ENCODE measurements at places on chromosomes 6 and 20.
A peak's percentile ranks its signal among the peaks of the same experiment; 100 is the strongest.

DNA sequence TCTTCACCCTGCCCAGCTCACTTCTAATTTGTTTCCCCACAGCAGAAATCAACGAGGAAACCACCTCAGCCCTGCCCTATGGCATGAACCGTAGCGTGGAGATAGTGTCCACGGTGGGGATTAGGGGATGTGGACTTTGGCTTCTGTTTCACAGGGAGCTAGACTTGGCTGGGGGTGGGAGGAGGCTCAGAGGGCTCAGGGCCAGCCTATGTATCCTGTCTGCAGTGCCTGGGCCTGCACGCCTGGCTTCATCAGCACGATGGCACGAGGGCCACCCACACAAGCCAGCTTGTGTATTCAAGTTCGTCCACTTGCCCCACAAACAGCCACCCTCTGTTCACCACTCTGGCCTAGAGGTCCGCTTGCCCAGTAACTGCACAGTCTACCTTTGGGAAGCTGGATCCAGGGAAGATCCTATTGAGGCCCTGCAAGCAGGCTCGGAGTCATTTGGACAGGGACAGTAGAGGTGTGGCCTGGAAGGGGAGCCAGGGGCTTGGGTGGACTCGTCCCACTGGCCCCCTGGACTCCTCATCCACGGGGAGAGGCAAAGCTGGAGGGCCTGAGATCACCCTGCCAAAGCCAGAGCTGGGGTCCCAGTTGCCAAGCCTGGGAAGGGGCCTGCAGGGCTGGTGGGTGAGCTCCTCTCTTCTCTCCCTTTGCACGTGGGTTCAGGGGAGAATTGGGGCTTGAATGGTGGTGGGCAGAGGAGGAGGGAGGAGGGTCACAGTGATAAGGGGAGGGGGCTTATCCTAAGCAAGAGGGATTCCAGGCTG lies 38.0 kb upstream of the FAM83D start:
- no peak for DNase-seq

GRCh38 chr6:121557146-121557940 lies 121.9 kb downstream of the GJA1 start:
- DNase-seq = no peak

DNA sequence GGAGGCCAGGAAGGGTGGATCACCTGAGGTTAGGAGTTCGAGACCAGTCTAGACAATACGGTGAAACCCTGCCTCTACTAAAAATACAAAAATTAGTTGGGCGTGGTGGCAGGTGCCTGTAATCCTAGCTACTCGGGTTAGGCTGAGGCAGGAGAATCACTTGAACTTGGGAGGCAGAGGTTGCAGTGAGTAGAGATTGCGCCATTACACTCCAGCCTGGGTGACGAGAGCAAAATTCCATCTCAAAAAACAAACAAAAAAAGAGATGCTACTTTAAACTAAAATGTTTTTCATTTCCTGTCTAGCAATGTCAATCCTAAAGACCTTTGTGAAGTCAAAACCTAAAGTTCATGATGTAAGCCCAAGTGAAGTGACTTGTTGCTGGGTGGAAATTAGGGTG lies 12.9 kb downstream of the DSN1 start:
- DNase-seq = no peak

GRCh38 chr20:31568773-31569162 lies 36.3 kb upstream of the ID1 start:
- DNase-seq = no peak

DNA sequence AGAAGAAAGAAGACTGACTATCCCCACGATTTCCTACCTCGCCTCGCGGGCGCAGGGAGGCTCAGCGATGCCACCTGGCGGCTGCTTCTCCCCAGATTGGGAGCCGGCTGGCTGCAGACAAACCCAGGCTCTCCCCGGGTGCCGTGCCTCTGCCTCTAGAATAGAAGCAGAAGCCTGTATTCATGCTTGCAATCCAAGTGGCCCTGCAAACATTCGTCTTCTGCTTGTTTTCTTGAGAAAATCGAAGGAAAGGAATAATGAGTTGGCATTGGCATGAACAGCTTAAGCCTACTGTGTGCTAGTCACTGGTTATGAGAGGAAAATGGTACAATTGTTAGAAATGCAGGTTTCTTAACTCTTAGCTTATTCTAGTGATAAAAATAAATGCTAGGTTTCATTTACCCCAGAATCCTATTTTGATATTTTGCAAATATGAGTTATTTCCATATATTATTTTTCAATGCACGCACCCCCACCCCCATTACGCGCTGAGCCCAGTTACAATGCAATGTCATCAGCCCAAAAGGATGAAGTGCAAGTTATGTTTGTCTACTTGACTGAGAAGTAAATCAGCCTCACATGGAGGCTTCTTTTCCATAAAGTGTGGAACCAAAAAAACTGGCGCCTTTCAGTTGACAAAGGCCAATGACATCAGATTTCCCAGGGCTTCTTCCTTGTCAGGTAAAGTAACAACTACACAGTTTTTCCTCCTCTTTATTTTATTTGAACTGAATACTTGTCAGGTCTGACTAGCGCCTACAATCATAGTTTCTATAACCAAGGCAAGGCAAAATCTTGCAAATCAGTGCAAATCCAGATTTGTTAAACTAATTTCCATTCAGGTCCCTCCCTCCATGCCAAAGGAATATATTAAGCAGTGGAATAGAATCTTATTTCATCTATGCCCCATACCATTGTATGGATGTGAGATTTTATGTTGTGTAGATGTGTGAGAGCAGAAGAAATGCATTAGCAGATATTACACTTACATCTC lies 3.9 kb upstream of the SOX4 start:
- DNase-seq = peak; percentile 87

GRCh38 chr6:137808191-137808590 lies 58.9 kb upstream of the TNFAIP3 start:
- no peak for DNase-seq

- DNase-seq = no peak
These were observed 9.3 kb downstream of the DDR1 start for GRCh38 chr6:30893666-30894065.

DNA sequence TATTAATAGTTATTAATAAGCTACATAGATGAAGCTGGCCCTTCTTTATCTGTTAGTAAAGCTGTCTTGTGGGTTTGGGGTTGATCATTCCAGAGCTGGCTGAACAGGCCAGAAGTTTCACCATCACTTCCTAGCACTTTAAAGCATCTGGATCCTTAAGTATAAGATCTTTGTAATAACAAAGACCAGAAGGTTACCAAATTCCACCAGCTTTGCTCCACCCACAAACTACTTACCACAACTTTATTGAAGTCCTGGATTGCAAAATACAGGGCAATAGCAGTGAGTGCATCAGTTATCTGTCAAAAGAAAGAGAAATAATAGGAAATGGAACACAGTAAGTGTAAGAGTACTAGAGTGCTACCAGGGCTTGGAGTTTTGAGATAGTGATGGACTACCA lies 33.0 kb downstream of the PIGU start:
- no peak for DNase-seq

DNA sequence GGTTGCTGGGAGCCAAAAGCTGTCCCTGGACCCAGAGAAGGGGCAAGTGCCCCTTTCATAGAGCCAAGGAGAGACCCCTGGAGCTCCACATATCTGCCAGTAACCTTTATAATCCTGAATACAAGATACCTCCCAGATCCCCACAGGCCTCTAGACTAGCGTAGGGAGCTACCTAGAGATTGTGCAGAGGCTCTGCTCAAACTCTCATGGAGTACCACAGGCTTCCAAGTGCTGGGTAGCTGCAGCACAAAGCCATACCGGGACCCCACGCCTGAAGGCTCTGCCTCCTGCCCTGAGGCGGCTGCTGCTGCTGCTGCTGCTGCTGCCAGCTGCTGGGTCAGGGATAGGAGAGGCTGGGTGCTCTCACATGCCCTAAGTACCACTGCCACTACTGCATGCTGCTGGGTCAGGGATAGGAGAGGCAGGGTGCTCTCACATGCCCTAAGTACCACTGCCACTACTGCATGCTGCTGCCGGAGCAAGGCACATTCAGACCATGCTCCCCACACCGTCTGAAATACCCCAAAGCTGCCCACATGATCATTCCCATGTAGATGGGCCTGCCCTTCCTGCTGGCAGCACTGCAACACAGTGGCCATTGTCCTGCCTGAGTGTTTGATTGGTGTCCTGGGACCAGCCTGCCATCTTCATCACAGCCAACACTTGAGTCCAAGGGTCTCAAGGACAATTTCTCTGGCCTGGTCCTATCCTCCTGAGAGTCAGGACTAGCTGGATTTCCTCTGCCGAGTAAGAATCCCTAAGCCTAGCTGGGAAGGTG lies 1434.3 kb upstream of the ADGRB3 start:
- no peak for DNase-seq

DNA sequence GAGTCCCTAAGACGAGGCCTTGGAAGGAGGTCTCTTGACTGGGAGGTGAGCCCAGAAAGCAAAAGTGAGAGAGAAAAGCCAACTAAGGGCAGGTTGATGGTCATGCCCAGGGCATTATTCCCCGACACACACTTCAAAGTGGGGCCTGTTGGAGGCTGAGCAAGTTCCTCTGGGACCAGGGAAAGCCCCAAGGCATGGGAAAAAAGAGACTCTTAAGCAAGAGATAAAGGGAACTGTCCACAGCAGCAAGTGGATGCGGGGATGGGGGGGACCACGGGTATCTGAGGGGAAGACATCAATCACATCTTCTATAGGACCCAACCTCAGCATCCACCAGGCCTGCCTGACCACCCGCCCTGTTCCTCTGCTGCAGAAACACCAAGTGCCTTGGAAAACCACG lies 119.9 kb upstream of the MAFB start:
- no peak for DNase-seq

GRCh38 chr6:52230685-52231084 lies 13.6 kb downstream of the IL17F start:
- no peak for DNase-seq

GRCh38 chr20:18031050-18031449 lies 26.7 kb downstream of the OVOL2 start:
- DNase-seq = no peak

GRCh38 chr20:61528591-61528990 lies 276.5 kb downstream of the CDH4 start:
- DNase-seq = no peak

DNA sequence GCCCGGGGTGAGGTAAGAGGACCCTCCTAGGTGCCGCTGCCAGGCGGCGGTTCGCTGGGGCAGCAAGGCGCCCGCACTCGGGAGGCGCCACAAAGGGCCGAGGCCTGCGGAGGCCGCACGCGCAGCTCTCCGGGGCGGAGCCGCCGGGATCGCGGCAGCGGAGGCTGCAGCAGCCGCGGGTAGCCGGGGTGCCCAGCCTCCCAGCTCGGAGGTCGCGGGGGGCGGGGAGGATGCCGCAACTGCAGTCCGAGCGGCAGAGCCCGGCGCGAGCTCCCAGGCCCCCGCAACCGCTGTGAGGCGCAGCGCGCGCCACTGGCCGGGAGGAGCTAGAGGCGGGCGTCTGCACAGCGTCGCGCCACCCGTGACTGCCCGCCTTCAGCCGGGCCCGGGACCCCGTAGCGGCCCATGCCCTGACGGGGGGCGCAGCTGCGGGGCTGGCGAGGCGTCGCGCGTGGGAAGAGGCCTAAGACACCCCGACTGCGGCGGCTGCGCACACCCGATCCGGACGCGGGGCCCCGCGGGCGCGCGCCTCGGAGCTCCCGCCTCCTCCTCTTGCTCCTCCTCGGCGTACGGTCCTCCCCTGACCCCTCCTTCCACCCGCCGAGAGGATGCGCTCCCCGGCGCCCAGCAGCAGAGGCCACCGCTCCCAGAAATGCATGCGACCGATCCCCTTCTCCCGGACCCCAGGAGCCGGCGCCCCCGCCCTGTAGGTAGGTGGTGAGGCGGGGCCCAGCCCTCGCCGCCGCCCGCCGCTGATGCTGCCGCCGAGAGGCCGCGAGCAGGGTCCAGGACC lies at the start of gene NCOA7:
TSS of gene NCOA7 (plus strand) at position 603 of the 793 bp plus-strand sequence. CDS start 24,395 bp downstream, outside the sequence.
- DNase-seq = peak; percentile 97

GRCh38 chr20:36654506-36654905 lies 8.5 kb upstream of the SLA2 start:
- DNase-seq = no peak

- DNase-seq = no peak
These were observed 105.2 kb upstream of the MAN1A1 start for GRCh38 chr6:119454714-119455113.

GRCh38 chr20:58518896-58519593 lies 3.8 kb upstream of the APCDD1L start:
- DNase-seq = no peak

DNA sequence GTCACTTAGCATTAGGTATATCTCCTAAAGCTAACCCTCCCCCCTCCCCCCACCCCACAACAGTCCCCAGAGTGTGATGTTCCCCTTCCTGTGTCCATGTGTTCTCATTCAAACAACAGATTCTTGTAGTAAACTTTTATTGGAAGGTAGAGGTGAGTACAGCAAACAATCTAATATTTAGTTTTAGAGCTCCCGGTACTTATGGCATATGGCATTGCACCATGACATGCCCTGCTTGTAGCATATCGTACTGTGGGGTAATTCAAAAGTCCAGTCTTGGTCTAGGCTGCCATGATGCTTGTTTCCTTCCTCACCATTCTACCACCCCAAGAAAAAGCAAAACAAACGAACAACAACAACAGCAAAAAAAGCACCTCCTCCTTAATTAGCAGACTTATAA lies 289.5 kb downstream of the ZNF217 start:
- no peak for DNase-seq

GRCh38 chr6:27251606-27252251 lies 4.2 kb downstream of the PRSS16 start:
- peak; percentile 47 for DNase-seq

- DNase-seq = no peak
These were observed 8.5 kb downstream of the ISM1 start for GRCh38 chr20:13229538-13229937.

- DNase-seq = peak; percentile 98
These were observed at the start of gene MRPS26 for GRCh38 chr20:3045816-3046676. MRPS26 (plus strand) TSS chr20:3046052; CDS start chr20:3046069, 17 bp downstream.

DNA sequence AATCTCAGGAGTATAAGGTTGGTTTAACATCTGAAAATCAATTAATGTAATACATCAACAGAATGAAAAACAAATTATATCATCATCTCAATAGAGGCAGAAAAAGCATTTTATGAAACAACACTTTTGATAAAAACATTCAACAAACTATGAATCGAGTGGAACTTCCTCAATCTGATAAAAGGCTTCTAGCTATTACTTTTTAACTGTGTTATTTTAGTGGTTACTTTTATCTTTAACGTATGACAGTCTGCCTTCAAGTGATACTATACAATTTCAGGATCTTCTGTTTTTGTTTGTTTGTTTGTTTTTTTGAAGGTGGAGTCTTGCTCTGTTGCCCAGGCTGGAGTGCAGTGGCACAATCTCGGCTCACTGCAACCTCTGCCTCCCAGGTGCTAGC lies 73.7 kb downstream of the ZFAND3 start:
- no peak for DNase-seq

GRCh38 chr20:64143018-64143801 lies 21.0 kb upstream of the MYT1 start:
- no peak for DNase-seq

All from muscle of back (tissue), 13 donors.